Endothelial cell of umbilical vein (primary cell): ENCODE measurements at places on chromosomes 11 and 22.

GRCh38 chr11:112156956-112157766 lies 6.7 kb downstream of the IL18 start:
- no peaks in the 10 kb centered on the region for H3K36me3 ChIP-seq
- DNase-seq: peak; percentile 82
- H3K4me1 ChIP-seq: peaks cover 10% of the 10 kb centered on the region
- peak overlapping the region; percentile 84 for H3K27ac ChIP-seq

GRCh38 chr22:29226351-29226981 lies 20.8 kb downstream of the EMID1 start:
- DNase-seq: no peak
- H3K36me3 ChIP-seq: no peaks in the 10 kb centered on the region
- no peaks in the 10 kb centered on the region for H3K27me3 ChIP-seq
- no peak overlapping the region for H3K27ac ChIP-seq
- H3K4me1 ChIP-seq: no peaks in the 10 kb centered on the region

DNA sequence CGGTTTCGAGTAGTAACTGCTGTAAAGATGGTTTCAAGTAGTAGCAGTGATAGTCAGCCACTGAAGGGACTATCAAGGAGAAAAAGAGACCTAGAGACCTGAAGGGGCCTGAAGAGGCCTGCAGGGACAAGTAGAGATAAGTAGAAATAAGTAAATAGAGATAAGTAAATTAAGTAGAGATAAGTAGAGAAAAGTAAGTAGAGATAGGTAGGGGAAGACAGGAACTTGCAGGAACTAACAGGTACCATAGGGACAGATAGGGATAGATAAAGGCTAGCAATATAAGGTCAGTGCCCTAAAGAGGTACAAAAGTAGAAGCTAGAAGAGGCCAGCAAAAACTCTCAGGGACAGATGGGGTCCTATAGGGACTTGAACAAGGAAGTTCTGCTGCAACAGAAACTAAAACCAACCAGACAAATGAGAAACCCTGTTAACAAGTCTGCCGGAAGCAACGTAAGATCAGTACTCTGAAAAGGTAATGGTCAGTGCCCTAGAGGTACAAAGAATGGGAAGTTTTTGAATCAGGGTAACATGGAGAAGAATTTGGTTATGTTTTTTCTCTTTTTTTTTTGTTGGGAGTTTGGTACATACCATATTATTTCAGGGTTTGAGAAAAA lies 9.6 kb upstream of the SC5D start:
- no peak for DNase-seq
- H3K27ac ChIP-seq: no peak overlapping the region
- H3K4me3 ChIP-seq: no peak overlapping the region
- no peaks in the 10 kb centered on the region for H3K4me1 ChIP-seq

DNA sequence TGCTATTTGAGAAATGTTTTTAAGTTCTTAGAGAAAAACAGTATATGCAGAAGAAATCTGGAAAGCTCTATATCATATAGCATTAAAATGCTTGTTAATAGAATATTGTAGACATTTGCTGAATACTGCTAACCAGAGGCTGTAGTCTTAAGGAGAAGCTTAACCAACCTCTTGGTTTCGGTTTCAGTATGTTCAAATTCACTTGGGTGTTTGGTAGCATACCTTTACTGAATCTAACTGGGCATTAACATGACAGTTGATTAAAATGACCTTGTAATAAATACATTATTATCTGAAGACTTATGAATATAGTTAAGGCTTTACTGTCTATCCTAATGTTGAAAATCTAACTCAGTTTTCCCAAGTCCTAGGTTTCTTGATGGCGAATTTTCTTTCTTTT lies 5.4 kb downstream of the PCF11 start:
- no peak for DNase-seq
- no peak overlapping the region for H3K4me3 ChIP-seq
- H3K27ac ChIP-seq: no peak overlapping the region
- H3K27me3 ChIP-seq: no peaks in the 10 kb centered on the region

DNA sequence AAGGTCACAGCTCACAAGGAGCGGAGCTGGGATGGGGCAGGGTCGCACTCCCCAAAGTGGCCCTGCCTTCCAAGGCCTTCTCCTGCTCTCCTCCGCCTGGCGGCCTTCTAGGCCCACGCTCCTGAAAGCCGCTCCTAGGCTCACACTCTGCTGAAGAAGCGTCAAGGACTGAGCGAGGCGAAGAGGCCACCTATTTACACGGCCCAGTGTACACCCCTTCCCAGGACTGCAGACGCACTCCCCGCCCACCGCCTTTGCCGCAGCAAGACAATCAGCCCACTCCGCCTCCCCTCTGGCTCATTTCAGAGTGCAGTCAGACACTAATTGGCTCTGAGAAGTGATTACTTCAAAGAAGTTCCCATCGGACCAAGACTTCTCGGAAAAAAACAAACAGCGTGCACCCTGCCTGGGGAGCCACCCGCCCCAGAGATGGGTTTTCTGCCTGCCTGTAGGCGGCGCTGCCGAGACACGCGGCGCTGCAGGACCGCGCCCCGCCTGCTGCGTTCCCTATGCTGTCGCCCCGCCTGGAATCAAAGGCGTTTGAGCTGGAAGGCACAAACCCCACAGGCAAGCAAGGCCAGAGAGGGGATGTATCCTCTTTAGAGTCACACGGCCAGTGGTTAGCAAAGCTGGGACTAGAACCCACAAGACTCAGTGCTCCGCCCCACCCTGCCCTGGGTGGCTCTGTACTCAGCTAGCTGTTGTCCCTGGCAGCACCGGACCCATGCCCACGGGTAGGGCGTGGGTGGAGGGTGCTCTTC lies 414.8 kb downstream of the BUD13 start:
- no peaks in the 10 kb centered on the region for H3K27me3 ChIP-seq
- H3K27ac ChIP-seq: peak overlapping the region; percentile 39
- no peaks in the 10 kb centered on the region for H3K36me3 ChIP-seq
- H3K4me3 ChIP-seq: no peak overlapping the region
- H3K4me1 ChIP-seq: peaks cover 25% of the 10 kb centered on the region

- no peak overlapping the region for H3K4me3 ChIP-seq
- peaks cover 4% of the 10 kb centered on the region for H3K4me1 ChIP-seq
- DNase-seq: no peak
- H3K27me3 ChIP-seq: peaks cover 4% of the 10 kb centered on the region
- H3K27ac ChIP-seq: no peak overlapping the region
- H3K36me3 ChIP-seq: no peaks in the 10 kb centered on the region
Measured at GRCh38 chr11:7671347-7672215, 1.7 kb downstream of the CYB5R2 start.

DNA sequence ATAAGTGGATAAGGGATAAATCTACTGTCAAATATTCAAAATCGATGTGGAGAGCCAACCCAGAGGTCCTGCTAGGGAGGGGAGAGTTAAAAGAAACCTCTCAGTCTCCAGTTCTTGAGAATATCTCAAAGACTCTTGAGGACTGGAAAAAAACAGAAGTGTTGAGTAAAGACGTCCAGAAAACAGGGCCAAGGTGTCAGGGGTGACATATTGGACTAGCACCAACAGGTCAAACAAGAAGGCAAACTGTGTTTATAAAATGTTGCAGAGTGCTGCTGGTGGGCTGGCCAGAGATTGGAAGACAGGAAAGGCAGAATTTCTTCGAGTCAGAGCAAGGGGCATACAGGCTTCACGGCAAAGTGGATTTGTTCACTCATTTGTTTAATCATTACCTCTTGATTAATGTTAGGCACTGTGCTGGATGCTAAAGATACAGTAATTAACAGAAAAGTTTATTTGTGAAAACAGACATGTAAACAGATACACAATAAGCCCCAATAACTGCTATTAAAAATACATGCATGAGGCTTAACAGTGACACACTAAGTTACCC lies 33.7 kb upstream of the SMPD1 start:
- DNase-seq: no peak
- no peak overlapping the region for H3K4me3 ChIP-seq
- no peak overlapping the region for H3K27ac ChIP-seq
- peaks cover 9% of the 10 kb centered on the region for H3K4me1 ChIP-seq
- peaks cover 4% of the 10 kb centered on the region for H3K27me3 ChIP-seq
- no peaks in the 10 kb centered on the region for H3K36me3 ChIP-seq

GRCh38 chr11:44008698-44009097 lies 39.1 kb upstream of the ACCSL start:
- no peaks in the 10 kb centered on the region for H3K4me1 ChIP-seq
- no peak for DNase-seq
- H3K36me3 ChIP-seq: no peaks in the 10 kb centered on the region
- no peak overlapping the region for H3K27ac ChIP-seq
- peaks cover 3% of the 10 kb centered on the region for H3K27me3 ChIP-seq

GRCh38 chr11:32420937-32421901 lies 14.1 kb downstream of the WT1 start:
- no peaks in the 10 kb centered on the region for H3K36me3 ChIP-seq
- no peaks in the 10 kb centered on the region for H3K4me1 ChIP-seq
- peaks cover 10% of the 10 kb centered on the region for H3K27me3 ChIP-seq
- no peak overlapping the region for H3K4me3 ChIP-seq
- no peak for DNase-seq

DNA sequence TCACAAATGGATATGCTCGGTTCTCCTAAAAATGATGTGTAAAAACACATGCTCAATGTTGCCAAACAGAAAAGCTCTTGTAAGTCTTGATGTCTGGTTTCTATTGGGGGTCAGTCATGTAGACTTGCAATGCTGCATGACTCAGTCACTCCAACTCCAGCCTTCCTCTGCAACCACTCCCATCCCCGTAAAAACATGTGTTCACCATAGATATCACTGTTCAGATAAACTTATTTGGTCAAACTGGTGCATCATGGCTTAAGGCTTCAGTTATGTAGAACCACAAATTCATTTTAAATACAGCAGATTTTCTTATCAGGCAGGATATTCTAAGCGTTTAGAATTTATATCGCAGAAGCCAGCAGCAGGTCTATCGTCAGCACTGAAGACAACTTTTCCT lies 298.4 kb upstream of the LUZP2 start:
- no peaks in the 10 kb centered on the region for H3K36me3 ChIP-seq
- peak; percentile 5 for DNase-seq
- H3K4me3 ChIP-seq: no peak overlapping the region
- no peak overlapping the region for H3K27ac ChIP-seq
- no peaks in the 10 kb centered on the region for H3K27me3 ChIP-seq

GRCh38 chr11:125402435-125402834 lies 93.6 kb downstream of the FEZ1 start:
- peaks cover 4% of the 10 kb centered on the region for H3K4me1 ChIP-seq
- no peaks in the 10 kb centered on the region for H3K36me3 ChIP-seq
- H3K4me3 ChIP-seq: no peak overlapping the region
- peak; percentile 19 for DNase-seq
- H3K27me3 ChIP-seq: peaks cover 7% of the 10 kb centered on the region

DNA sequence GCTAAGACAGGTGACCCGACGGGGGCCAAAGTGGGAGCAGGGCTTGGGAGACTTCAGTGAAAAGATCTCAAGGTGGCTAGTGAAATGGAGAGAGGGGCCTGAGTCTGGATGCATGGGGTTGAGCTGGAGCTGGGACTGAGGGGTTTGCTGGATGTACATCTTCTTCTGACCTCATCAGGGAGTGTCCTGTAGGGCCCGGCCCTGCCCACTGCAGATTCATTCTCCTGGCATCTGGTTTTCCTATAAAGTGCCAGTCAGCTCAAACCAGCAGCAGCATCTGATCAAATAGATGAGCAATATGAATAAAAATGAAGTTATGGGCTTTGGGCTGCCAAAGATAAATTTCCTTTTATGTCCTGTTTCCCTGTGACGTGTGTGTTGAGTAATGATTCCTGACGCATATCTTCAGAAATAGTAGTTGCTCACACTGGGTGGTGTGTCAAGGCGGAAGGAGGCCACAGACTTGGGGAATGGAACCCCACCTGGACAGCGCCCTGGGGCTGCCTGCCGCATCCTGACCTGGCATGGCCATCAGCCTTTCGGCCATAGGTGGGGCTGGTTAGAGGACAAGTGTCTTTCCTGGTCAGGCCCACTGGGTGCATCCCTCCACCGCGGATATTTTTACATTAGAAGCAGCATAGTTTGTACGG lies 135.4 kb downstream of the OSBP2 start:
- no peaks in the 10 kb centered on the region for H3K27me3 ChIP-seq
- no peak overlapping the region for H3K4me3 ChIP-seq
- H3K36me3 ChIP-seq: no peaks in the 10 kb centered on the region
- H3K27ac ChIP-seq: peak overlapping the region; percentile 69
- peak; percentile 63 for DNase-seq
- peaks cover 18% of the 10 kb centered on the region for H3K4me1 ChIP-seq

DNA sequence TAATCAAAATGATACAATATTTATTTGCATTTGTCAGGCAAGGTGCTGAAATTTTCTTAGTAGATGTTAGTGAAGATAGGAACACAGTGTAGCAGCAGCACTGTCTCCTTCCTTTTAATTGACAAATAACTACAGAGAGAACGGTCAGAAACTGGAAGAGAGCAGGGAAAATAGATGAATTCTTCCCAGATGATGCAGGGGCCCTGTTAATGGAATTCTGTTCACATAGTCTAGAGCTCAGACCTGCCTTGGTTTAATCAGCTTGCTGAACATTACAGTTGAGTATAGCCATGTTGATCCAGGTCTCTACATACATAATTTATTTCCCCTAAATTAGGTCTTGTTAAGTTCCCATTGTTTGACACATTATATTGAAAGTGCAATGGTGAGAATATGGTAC lies 127.4 kb downstream of the SLC17A6 start:
- H3K27ac ChIP-seq: no peak overlapping the region
- H3K36me3 ChIP-seq: no peaks in the 10 kb centered on the region
- DNase-seq: no peak
- H3K4me1 ChIP-seq: no peaks in the 10 kb centered on the region
- no peaks in the 10 kb centered on the region for H3K27me3 ChIP-seq
- H3K4me3 ChIP-seq: no peak overlapping the region

- no peaks in the 10 kb centered on the region for H3K36me3 ChIP-seq
- no peak overlapping the region for H3K4me3 ChIP-seq
- H3K27ac ChIP-seq: no peak overlapping the region
- peak; percentile 28 for DNase-seq
- peaks cover 9% of the 10 kb centered on the region for H3K27me3 ChIP-seq
Measured at GRCh38 chr22:42437488-42438292, 5.5 kb upstream of the NFAM1 start.

DNA sequence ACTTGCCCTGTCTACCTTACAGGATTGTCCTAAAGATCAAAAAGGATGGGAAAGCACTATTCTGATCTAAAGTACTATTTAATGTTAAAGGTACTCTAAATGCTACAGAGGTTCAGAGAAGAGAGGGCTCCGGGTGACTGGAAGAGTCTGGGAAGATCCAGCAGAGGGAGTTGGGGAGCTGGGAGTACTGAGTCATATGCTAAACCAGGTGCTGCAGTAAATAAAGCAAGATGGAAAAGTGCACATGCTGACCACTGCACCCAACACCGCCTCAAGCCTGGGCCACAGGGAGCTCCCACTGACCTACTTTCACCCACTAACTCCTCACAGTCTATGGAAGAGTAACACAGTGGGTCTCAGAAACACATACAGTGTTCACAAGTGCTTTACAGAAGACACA lies 49.3 kb downstream of the WT1 start:
- DNase-seq: peak; percentile 14
- no peaks in the 10 kb centered on the region for H3K36me3 ChIP-seq
- no peaks in the 10 kb centered on the region for H3K27me3 ChIP-seq

DNA sequence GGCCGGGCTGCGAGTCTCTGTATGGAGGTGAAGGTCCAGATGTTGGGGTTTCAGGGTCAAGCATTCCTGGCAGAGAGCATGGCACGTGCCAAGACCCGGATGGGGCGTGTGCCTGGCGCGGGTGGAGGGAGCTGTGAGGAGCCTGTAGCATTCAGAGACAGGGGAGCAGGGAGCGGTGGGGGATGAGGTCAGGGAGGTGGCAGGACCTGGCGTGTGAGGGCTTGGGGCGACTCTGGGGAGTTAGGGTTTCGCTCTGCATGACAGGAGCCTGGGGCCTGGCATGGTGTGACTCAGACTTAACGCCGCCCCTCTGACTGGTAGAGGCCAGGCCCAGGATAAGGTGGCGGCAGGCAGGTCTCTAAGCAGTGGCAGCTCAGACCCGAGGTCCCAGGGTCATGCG lies 103.0 kb downstream of the KCNQ1 start:
- H3K4me3 ChIP-seq: no peak overlapping the region
- no peaks in the 10 kb centered on the region for H3K27me3 ChIP-seq
- no peaks in the 10 kb centered on the region for H3K4me1 ChIP-seq
- DNase-seq: no peak
- no peak overlapping the region for H3K27ac ChIP-seq
